ENCODE measurements at places on chromosomes 3 and 15.

DNA sequence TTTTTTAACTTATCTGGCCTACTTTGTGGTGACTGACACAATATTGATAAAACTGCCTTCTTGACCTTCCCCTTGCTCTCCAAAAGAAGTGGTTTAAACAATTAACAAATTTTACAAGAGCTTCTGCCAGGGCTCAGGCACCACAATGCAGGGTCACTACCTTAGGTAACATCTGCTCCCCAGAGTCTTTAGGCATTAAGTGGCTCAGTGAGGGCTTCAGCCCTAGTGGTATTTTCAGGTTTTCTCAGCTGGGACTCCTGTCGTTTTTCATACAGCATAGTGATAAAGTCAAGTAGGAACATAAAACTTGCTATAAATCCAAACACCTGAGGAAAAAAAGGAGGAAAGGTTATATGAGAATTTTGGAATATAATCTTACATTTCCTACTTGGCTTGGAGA is 18.9 kb downstream of the CMTM6 start:
- DNase-seq, result no peak

DNA sequence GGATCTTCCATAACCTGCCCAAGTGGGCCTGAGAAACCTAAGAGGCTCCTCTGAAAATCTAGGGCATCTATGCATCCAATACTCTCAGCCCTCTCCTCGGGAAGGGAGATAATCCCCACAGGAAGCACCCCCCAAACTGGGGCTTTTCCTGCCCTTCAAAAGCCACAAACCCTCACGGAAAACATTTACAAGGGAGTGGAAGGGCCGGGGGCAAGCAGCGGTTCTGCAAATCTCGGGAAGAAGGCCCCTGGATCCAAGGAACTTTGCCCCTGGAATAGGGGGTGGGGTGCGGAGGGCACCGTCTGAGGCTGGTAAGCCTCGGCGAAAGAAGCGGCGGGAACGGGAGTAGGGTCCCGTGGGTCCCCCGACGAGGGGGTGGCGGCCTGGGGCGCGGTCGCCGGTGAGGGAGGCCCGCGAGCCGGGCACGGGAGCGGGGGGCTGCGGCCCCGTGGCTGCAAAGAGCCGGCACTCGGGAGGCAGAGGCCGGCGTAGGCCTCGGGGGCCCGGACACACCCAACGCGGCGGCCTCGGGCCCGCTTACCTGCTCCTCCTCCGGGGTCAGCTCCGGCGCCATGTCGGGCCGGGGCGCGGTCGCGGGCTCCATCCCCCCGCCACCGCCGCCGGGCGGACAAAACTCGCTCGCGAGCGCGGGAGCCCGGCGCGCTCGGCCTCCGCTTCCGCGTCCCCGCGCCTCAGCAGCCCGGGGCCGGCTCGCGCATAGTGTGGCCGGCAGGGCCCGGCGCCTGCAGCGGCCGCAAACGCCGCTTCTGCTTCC is 755 bp downstream of the PTPN9 start:
- DNase-seq, result peak; percentile 36

- no peak for DNase-seq
These were observed 55.9 kb upstream of the LIMD1 start for GRCh38 chr3:45538641-45538986.

DNA sequence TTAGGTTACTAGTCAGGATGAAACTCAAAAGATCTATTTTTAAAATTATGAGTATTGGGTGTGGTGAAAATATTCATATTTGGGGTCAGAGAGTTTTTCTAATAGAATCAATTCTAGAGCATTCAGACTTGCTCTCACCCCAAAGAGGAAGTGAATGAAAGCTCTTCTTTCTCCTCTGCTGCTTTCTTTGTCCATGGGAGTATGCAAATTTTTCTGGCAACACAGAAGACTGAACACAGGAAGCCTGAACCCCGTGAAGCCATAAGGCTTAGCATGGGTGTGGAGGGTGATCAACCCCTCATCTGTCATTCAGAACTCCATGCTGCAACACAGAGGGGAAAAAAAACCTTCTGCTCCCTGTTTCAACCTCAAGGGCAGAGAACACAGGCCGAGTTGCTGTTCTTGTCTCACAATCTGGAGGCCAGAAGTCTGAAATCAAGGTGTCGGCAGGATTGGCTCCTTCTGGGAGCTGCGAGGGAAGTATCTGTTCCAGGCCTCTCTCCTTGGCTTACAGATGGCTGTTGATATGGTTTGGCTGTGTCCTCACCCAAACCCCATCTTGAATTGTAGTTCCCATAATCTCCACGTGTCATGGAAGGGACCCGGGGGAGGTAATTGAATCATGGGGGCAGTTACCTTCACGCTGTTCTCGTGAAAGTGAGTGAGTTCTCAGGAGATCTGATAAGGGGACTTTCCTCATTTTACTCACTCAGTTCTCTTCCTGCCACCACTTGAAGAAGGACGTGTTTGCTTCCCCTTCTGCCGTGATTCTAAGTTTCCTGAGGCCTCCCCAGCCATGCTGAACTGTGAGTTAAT is 33.7 kb upstream of the CD47 start:
- no peak for DNase-seq

- no peak for DNase-seq
These were observed 196.6 kb upstream of the GOLIM4 start for GRCh38 chr3:168292296-168292695.

DNA sequence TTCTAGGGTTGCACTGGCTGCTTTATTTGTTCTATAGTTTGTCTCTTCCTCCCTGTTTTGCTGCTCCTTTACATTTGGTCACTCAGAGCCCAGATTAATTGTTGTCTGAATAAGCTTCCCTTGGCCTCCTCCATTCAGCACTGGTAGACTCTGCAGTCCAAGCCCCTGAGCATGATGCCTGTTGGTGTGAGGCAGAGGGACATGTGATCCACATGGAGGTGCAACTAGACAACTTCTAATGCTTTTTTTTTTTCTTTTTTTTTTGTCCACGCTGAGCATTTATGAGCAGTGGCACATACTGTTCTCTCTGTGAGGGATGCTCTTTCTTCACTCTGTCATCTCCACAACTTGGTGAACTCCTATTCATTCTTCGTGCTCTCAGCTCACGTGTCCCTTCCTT is 167.3 kb upstream of the TBC1D5 start:
- DNase-seq, result no peak

- DNase-seq, result no peak
These were observed 14.3 kb downstream of the PLA2G4B start for GRCh38 chr15:41852736-41853590.

GRCh38 chr15:80694611-80695098 is 455 bp upstream of the ABHD17C start:
- peak; percentile 61 for DNase-seq

GRCh38 chr15:32908135-32908801 is 190.5 kb downstream of the GREM1 start:
- DNase-seq, result peak; percentile 77

DNA sequence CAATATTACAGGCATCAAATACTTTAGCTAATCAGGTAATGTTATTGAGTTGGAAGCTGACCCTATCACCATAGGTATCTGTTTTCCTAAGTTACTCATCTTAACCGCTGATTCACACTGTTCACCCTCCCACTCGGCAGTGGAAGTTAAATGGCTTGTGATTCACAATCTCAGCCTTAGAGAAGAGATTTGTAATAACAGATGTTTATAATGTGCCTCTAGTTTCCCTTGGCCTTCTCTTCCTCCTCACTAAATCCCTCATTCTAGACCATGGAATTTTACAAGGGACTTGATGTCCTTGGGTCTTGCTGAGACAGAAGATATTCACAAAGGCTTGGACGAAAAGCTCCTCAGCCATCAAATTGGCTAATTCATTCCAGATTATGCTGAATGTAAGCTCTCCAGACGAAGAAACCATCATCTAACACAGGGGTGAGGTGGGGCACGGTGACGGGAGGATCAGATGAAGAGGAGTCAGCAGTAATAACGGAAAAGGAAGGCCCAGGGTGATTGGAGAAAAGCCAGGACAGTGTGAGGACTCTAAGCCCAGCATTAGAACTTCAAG is 931.7 kb downstream of the MCTP2 start:
- peak; percentile 85 for DNase-seq

DNA sequence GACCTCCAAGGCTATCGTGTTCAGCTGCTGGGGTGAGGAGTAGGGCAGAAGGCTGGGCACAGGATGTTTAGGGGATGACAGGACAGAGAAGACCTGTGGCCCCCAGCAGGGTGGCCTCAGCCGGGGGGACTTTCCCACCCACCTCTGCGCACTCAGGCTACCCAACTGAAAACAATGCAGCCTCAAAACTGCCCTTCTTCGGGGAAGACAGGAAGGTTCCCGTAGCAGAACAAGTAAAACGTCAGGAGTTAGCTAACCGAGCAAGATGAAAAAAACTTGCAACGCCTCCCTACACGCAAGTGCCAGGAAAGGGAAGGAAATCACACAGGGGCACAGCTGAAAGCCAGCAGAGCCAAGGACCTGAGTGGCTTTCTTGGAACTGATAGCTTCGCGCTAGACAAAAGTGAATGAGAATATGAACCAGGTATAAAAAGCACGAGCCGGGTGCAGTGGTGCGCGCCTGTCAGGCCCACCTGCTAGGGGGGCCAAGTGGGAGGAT is 38.4 kb upstream of the FURIN start:
- DNase-seq, result no peak

GRCh38 chr3:10466186-10466585 is 39.2 kb downstream of the ATP2B2 start:
- no peak for DNase-seq

DNA sequence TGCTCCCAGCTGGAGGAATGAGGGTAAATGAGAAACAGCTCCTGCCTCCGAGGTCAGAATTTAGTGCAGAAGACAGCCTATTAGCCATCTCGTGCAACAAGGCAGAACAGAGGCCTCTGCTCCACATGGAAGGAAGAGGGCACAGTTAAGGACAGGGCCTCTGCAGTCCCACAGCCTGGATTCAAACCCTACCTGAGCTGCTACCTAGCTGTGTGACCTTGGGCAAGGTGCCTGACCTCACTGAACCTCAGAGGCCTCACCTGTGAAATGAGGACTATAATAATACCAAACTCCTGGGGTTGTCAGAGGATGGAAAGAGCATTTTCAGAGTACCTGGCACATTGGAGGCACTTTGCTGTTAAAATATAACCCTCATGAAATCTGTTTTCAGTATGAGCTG is 285.7 kb upstream of the CTNNB1 start:
- no peak for DNase-seq

GRCh38 chr15:50652671-50653070 is 33.9 kb downstream of the TRPM7 start:
- no peak for DNase-seq

- DNase-seq, result peak; percentile 89
These were observed 71.2 kb downstream of the GOLIM4 start for GRCh38 chr3:168024537-168024941.

DNA sequence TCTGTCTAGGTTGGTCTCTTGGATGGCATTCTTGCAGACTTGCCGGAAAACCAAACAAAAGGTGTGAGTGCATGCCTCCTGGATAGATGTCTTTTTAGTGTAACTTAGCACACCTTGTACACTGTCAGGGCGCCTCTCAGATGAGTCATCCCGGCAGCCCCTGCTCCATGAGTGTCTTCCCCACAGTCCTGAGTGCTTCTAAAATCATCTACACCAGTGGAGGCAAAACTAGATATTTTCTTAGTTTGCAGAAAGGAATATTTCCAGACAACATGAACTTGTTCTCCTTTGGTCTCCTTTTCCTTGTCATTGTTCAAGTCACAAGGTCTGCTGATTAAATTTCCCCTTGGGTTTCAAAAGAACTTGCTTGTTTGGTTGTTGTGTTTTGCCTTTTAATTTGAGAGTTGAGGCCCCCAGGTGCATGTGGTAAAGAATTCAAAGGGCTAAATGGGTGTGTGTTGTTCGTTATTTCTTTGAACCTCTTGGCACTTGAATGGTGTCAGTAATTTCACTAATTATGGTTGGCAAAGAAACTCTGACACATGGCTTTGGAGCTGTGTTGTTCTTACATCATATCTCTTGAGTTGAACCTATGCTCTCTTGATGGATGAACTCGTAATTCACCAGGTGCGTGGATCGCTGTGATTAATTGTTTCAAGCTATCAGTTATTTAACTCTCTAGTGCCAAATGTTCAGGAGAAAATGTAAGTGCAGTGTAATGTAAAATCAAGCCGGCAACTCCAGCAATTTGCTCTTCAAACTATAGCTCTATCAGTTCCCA is 98.2 kb downstream of the IGF1R start:
- DNase-seq, result no peak

- no peak for DNase-seq
These were observed 773.9 kb upstream of the CADM2 start for GRCh38 chr3:84184937-84185336.

DNA sequence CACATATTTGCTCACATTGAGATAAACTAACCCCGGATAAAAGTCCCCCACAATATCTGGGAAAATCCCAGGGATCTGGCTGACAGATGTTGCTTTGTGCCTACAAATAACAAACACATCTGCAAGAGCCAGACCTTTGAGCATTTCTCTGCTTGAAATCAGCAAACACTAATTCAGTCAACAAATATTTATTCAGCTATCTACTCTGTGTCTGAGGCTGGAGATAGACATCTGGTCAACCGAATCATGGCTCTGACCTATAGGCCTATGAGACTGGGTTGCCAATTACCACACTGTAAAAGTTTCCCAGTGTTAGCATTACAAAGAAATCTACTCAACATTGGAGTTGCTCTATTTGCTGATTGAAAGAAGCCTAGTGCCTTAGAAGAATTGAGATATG is 201.1 kb upstream of the CADPS start:
- no peak for DNase-seq
